Lung microvascular endothelial cell (primary cell): ENCODE measurements at places on chromosomes 12 and 14.

GRCh38 chr14:81224222-81224621 lies 3.5 kb upstream of the GTF2A1 start:
- DNase-seq: no peak

DNA sequence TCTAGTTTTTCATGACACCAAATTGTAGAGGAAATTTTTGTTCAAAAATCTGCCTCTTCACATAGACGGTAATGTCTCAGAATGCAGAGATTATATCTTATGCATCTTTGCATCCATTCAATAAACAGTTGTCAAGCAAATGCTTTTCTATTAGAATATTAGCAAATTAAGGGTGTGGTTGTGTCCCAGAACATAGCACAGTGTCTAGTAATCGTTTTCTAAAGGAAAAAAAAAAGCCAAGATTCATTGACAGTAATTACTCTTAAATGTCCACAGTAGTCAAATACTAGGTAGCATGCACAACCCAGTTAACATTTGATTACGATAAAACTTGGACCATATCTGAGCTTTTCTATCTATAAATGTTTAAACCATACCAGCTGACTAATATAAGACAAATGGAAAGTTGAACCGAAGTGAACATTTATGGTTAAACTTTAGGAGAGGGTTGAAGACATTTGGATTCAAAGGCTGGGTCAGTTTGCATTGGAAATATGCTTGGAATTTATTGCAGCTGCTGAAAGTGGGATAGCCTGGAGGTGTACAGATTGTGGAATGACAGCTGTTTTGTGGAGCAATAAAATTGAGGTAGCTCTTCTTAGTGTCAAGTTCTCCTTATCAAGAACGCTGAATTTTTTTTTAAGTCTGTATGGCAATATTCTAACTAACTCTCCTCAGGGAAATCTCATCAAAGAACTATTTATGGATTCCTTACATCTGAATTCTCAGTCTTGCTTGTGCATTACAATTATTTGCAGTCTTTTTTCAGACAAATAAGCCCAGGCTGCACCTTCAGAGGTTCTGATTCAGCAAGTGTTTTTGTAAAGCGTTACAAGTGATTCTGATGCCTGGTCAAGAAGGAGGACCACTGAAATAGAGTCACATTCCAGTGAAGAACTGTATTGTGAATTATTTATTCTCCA lies 66.7 kb upstream of the ATP2B1 start:
- no peak for DNase-seq

GRCh38 chr12:58895053-58895452 lies 25.3 kb downstream of the LRIG3 start:
- no peak for DNase-seq

GRCh38 chr12:79267580-79267979 lies 403.0 kb downstream of the SYT1 start:
- DNase-seq: no peak
